ENCODE measurements at places on chromosomes 5 and 9. TPM values are rescaled to one million over a fixed set of nuclear protein-coding genes. Genes with fewer than 3 reads are reported as not detected.

The CDH10 gene
- total RNA-seq, result not detected

The NR4A3 gene
- under 0.01 TPM for total RNA-seq

The NOXA1 gene
- 0.16 TPM for total RNA-seq

The RHOBTB3 gene
- 101 TPM for total RNA-seq

The RGS7BP gene
- 0.36 TPM for total RNA-seq

The IGFBPL1 gene
- total RNA-seq, result not detected

Data from cardiac atrium fibroblast (primary cell).